ENCODE measurements at places on chromosomes 11 and 22.

DNA sequence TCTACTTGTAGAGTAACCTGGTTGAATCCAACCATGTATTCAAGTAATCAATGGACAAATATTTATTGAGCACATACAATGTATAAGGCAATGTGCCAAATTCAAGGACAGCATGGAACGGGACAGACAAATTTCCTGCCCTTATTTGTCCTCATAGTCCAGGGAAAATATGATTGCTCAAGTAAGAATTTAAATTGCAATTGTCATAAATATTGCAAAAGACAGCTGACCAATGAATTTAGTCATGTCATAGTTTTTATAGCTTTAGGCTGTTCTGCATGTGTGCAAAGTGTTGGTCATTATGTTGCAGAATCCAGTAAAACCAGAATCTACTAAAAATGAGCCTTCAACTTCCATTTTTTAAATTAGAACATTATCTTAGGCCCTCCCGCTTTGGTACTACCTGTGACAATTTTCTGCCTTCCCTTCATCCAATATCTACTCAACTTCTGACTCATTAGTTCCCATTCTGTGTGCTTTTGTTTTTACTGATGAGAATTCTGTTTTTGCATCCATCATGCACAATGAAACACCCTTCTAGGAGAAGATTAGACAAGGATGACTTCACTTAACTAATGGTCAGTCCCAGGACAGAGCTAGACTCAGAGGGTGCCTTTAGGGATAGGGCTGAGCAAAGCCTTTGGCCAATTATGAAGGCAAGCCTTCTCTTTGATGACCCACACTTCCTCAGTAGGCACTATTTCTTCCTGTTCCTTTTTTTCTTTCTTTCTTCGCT lies 45.8 kb upstream of the FIBIN start:
- no peak for DNase-seq

DNA sequence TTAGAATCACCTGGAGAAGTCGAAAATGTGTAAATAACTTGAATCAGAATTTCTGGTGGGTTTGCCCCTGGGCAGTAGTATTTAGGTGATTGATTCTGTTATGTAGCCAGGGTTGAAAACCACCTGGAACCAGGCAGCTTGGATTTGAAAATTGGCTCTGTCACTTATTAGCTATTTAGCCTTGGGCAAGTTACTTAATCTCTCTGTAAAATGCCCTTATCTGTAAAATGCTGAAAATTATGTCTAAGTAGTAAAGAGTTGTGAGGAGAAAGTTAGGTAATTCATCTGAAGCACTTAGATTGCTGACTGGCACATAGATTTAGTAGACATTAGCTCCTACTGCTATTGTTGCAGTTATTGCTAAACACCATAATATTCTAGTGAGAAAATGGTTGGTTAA lies 49.3 kb downstream of the PPME1 start:
- DNase-seq = no peak

DNA sequence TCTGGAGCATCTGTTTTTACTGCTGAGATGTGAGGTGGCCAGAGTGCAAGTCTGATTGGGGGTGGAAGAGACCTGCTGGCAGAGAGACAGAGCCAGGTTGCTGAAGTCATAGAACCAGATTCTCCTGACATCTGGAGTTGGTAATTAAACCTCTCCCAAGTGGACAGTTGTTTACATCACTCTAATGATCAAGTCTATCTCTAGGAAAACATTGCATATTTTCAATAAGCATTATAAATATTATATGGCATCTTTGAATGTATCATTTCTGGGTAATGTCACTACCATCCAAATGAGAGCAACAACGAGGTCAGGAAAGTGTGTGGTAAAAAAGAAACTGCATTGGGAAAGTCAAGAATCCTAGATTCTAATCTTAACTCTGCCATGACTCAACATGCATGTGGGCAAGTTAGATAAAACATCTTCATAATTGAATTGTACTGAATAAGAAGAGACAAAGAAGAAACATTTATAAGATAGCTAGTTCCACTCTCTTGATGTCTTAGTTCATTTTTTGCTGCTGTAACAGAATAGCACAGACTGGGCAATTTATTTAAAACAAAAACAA lies 351.2 kb upstream of the API5 start:
- no peak for DNase-seq

- DNase-seq = no peak
These were observed 99.6 kb upstream of the RTL6 start for GRCh38 chr22:44597616-44598015.

DNA sequence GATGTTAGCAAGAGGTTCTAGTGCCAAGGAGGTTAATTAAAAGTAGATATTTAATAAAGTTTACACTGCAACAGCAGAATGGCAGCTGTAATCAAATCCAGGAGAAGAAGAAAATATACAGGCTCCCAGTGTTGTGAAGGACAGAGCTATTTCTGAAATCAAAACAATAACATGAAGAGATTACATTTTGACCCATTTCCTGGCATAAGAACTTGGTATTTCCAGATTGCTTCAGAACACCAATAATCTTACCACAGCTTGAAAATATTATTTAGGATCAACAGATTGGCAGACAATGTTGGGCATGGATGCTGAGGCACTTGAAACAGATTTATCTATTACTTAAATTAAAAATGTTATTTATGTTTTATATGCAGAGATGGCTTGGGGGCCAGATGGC lies 692.5 kb downstream of the KCNA4 start:
- DNase-seq = no peak

DNA sequence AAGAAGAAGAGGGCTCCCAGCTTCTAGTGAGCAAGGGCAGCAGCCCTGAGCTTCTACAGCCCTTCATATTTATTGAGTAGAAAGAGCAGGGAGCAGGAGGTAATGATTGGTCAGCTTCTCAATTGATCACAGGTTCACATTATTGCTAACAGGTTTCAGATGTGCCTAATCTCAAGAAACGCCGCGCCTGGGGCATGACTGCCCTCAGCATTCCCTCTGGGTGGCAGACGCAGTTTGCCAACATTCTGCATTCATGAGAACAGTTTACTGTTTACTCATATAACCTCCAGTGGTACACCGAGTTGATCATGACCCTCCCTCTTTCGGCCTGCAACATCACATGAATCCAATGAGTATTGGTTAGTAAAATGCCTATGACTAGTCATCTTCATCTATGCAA lies 4.7 kb upstream of the ZNF74 start:
- no peak for DNase-seq

- DNase-seq = no peak
These were observed 21.2 kb downstream of the EHF start for GRCh38 chr11:34642001-34642554.

DNA sequence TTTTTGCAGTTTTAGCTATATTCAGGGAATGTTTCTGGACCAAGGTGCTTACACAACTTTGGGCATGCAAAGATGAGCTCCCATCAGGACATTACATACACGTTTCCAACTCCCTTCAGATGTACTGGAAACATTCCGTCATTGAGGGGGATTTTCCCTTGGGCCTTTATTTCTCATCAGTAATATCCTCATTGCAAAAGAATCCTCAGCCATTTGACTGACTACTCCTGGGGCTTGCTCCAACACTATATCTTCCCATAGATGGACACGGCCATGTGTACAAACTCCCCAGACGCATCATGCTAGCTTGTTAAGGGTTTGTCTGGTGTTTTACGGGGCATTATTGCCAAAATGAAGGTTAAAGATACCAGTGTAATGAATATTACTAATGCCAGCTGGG lies 59.3 kb upstream of the NUP160 start:
- no peak for DNase-seq

- no peak for DNase-seq
These were observed 1232.5 kb upstream of the RAG2 start for GRCh38 chr11:37830529-37830928.

DNA sequence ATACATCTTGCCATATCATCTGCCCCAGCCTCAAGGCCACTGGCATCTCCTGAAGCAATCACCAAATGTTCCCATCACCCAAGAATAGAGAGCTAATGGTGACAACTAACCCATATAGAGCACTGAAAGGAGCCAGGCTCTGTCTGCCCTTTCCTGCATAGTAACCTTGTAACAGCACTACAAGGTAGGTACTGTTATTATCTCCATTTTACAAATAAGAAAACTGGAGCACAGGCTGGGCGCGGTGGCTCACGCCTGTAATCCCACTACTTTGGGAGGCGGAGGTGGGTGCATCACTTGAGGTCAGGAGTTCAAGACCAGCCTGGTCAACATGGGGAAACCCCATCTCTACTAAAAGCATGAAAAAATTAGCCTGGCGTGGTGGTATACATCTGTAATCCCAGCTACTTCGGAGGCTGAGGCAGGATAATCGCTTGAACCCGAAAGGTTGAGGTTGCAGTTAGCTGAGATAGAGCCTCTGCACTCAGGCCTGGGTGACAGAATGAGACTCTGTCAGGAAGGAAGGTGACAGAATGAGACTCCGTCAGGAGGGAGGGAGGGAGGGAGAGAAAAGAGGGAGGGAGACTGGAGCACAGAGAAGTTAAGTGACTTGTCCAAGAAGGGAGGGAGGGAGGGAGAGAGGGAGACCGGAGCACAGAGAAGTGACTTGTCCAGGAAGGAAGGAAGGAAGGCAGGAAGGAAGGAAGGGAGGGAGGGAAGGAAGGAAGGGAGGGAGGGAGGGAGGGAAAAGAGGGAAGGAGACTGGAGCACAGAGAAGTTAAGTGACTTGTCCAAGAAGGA lies 2.2 kb downstream of the SLC35F2 start:
- DNase-seq = no peak

- peak; percentile 49 for DNase-seq
These were observed 37.0 kb upstream of the DNAJB7 start for GRCh38 chr22:40898850-40899357.

DNA sequence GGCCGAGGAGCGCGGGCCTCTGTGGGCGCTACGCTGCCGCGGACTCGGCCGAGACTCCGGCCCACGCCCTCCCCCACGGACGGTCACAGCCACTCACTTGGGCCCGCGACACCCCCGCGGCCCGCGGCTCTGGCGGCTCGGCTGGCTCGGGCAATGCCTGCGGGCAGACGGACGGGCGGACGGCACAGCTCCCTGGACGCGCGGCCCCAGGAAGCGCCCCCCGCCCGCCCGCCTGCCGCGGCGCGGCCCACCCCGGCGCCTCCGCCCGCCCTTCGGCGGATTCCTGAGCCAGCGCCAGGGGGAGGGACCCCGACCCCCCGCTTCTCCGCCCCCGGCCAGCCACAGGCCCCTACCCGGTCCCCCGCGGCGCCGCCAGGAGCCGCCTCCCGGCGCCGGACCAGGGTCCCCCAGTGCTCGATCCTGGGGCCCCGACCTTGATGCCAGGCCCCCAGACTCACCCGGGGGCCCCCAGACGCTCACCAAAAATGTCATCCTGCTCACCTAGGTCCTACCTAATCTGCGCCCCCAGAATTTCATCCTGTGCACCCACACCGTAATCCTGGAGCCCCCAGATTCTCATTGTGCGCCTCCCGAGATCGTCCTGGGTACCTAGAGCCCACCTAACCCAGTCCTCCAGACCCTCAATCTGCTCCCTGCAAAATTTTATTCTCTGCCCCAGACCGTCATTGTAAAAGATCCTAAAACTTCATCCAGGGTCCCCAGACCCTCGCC lies at the start of gene EFEMP2:
Gene EFEMP2, minus strand, starts transcription at position 215 of the 732 bp plus-strand sequence. CDS start 446 bp downstream, outside the sequence.
- no peak for DNase-seq

DNA sequence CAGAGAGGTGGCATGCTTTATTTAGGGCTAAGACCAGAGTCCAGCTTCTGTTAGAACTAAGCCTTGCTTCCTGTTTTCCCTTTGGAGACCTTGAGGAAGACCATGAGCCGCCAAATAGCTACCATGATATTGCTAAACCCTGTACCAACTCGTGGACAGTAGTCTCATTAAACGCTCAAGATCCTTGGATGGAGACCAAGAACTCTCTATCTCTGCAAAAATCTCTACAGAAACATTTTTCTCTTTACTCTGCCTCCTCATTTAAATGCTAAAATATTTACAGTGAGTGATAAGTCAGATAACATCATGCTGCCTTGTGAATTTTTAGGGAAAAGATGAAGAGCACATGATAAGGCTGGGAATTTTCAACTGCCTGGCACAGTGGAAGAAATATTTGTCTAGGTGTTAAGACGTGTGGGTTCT lies 197.8 kb downstream of the MAML2 start:
- no peak for DNase-seq

DNA sequence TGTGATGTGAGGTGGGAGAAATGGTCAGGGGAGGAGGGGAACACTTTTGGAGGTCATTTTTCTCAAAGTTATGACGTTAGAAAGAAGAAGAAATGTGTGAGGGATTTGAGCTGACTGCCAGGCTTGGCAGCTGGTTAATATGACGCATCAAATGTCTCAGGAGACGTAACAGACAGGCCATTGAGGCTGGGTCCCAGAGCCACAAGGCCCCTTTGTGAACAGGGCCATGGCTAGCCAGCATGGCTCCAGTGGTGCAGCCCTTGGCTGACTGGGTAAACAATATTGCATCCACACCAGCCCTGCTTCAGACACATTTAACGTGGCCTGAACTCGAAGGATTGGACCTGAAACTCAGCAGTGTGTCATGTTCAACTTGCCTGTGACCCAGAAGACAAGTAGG lies 34.3 kb downstream of the AMOTL1 start:
- no peak for DNase-seq

DNA sequence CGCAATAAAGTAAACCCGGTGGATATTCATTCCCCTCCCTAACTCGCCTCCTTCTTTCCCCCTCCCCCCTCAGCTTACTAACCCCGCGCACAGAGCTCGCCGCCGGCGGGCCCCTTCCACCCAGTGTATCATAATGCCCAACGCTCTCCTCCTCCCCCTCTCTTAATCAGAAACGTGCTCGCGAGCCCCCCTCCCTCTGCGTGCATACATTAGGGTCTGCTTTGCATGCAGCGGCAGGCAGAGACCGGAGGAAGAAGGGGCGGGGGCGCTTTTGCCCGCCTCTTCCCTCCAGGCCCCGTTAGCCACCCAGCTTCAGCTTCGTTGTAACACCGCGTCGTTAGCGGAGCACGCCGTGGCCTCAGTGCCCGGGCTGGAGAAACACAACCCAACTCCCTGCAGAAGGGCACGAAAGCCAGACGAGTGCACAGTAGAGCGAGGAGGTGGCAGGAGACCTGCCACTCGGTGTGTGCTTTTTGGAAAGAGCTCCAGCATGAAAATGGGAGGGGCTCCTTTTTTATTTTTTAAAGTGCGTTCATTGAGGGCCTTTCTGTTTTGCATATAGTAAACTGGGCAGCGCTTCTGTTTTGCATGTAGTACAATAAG lies 901 bp upstream of the KMT2A start:
- peak; percentile 68 for DNase-seq

GRCh38 chr22:19645391-19645790 lies 68.9 kb upstream of the SEPTIN5 start:
- no peak for DNase-seq

DNA sequence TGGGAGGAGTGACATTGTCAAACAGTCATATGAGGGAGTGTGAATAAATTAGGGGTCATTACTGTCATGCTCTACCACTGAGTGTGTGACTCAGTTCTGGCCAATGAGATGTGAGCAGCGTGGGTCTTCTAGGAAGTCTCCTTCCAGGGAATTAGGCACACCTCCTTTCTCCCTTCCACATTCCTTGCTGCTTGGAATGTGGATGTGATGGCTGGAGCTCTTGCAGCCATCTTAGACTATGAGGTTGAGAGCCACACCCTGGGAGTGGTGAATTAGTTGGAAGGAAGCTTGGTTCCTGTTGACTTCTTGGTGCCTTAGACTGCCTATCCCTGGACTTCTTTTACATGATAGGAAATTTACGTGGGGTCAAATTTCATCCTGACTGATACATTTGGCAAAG lies 36.5 kb upstream of the SMIM38 start:
- DNase-seq = no peak

GRCh38 chr22:45869340-45869847 lies 107.6 kb downstream of the WNT7B start:
- DNase-seq = no peak

Data from CD4-positive, alpha-beta T cell treated with Interleukin-6 at 100 ng/mL for 8 hours (primary cell).